ENCODE measurements at places on chromosomes 7 and 10.

DNA sequence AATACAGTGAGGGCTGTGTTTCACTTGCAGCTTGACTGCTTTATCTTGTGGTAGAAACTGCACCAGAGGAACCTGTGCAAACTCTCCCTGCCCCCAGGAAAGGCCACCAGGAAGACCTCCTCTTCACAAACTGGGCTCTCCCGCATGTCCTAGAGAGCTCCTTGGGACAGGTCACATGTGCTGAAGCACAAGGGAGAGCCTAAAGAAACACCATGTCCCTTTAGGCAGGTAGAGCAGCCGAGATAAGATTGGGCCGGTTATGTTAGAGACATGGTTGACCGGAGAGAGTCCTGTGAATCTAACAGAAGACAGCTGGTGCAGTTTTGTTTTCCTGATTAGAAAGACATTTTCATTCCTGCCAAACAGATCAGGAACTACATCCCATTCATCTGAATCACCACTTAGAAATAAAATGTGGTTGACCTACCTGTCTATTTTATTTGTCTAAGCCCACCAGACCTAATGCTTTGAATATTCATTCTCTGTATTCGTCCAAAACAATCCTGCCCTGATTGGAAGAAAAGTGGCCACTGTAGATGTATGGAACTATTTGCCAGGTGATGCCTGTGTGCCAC, 224.1 kb downstream of the GLI3 start:
- no peak for DNase-seq

- no peak for DNase-seq
These were observed 33.0 kb downstream of the FAM53B start for GRCh38 chr10:124711145-124711544.

DNA sequence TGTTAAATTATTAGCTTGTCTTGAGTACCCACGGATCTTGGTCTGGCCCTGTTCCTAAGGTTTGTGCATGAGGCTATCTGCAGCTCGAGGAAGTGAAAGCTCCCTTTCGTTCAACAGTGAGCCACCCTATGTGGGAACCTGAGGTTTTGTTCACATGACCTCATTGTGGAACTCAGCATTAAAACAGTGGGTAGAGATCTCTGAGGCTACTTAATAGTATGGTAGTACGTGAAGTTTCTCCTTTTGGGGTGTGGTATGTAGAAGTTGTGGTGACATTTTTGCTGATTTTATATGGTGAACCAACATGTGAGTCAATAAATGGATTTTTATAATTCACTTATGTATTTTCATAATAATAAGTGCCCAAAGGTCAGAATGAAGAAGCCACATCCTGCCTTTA, 252.7 kb upstream of the FERD3L start:
- no peak for DNase-seq

GRCh38 chr7:94620703-94621118, 35.2 kb downstream of the SGCE start:
- DNase-seq = peak; percentile 70

GRCh38 chr10:8095959-8096358, 41.5 kb downstream of the GATA3 start:
- no peak for DNase-seq

DNA sequence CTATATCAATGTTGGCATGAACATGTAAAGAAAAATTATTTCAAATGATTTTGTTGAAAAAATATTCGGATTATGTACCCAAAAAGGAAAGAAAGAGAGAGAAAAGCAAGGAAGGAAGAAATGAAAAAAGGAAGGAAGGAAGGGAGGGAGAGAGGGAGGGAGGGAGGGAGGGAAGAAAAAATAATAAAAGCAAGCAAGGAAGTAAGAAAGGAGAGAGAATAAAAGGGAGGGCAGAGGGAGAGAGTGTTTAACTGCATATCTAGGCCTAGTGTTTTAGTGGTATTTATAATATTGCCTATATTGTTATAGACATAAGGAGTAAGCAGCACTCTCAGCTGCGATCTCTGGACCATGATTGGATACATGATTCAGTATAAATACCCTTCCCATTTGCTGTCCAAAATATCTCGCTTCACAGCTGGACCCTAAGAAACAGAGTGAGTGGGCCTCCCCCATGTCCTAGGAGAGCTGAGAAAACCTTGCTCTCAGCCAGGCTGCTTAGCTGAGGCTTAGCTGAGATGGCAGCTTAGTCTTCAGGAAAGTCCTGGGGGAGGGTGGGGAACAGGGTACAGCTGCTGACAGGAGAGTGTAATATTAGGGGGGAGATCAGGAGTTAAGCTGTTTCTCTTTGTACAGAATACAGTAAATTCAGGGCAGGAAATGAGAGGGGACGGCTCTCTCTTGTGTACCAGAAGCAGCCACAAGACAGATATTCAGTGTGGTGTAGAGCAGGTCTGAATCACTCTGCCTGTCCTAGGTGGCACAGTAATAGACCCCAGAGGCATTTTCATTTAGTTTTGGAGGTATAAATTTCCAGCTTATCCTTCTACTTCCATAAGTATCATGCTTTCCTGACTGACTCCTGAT, 66.8 kb upstream of the TARP start:
- DNase-seq = no peak

- no peak for DNase-seq
These were observed 63.0 kb downstream of the ZNF22 start for GRCh38 chr10:45063591-45064231.

DNA sequence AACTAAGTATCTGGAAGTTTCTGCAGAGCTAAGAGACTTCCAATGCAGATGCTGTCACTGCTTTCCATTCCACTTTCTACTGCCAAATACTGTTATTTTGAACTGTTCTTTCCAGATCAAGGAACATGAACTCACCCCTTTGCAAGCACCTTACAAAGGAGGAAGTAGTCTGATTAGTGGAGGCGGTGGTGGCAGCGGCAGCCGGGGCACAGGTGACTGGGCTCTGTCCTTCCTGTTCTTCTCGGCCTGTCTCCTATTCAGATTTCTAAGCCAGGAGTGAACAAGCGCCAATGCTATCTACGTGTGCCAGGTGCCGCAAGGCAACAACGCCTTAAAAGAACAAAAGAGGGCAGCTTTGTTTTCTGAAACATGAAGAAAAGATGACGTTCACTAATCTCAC, 44.9 kb downstream of the BEND7 start:
- no peak for DNase-seq

GRCh38 chr7:45972629-45973312, 51.7 kb upstream of the IGFBP3 start:
- no peak for DNase-seq

DNA sequence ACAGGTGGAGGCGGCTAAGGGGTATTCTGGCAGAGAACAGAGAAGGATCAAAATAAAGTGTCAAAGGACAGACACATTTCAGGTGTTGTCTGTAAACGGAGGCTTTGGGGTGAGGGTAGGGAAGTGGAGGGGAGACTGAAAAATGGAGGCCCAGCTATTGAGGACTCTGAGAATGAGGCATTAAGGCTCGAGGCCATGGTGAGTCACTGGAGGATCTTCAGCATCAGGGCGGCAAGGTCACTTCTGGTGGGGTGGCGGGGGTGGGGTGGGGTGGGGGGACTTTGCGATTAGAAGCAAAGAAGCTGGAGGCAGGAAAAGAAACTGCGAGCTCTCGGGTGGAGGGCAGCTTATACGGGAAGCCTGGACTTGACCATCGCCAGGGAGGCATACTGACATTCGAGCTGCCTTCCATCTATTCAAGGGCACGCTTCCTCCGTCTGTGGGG, 58.4 kb upstream of the PCGF5 start:
- DNase-seq = no peak

GRCh38 chr7:158495786-158496185, 91.8 kb downstream of the PTPRN2 start:
- DNase-seq = no peak

- no peak for DNase-seq
These were observed 399.0 kb downstream of the GRID1 start for GRCh38 chr10:85967594-85967993.

DNA sequence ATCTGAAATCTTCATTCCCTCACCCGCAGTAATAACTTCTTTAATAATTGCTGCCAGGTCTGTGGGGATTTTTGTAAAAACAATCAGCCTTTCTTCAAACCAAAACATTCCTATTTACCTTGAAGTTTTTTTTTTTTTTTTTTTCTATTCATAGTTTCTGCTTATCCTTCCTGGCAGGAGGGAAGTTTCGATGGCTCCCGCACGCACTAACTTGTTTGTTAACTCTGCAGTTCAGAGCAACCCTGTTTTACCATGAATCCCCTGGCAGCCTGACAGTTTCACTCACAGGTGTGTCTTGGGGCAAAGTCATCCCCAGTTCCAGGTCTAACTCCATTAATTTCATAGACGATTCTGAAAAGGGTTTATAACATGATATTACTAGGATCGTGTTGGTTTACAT, 149.3 kb downstream of the KLF6 start:
- DNase-seq = no peak

GRCh38 chr7:19268737-19269136, 123.5 kb upstream of the FERD3L start:
- no peak for DNase-seq

- DNase-seq = no peak
These were observed 103.0 kb downstream of the TCF7L2 start for GRCh38 chr10:113053091-113053490.

- peak; percentile 31 for DNase-seq
These were observed 24.7 kb downstream of the NOD1 start for GRCh38 chr7:30453921-30454320.

DNA sequence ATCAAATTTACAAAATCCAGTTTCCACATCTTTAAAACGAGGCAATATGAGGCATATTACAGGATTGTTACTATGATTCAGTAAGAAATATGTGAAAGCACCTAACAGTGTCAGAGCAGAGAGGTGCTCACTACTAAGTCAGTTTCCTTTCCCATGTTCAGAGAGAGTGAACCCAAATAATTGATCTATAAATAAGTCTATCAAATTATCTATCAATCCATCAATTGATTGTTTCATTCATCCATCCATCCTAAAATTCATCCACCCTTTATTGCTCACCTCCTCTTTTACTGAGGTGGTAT, 340.8 kb downstream of the SUGCT start:
- no peak for DNase-seq

- no peak for DNase-seq
These were observed 336.8 kb downstream of the PLXNA4 start for GRCh38 chr7:132239422-132239994.

- DNase-seq = no peak
These were observed 5.8 kb downstream of the ZNF365 start for GRCh38 chr10:62380016-62380415.

GRCh38 chr10:17981766-17982380, 30.2 kb downstream of the SLC39A12 start:
- no peak for DNase-seq

GRCh38 chr7:112266141-112266540, 59.6 kb downstream of the ZNF277 start:
- DNase-seq = no peak

DNA sequence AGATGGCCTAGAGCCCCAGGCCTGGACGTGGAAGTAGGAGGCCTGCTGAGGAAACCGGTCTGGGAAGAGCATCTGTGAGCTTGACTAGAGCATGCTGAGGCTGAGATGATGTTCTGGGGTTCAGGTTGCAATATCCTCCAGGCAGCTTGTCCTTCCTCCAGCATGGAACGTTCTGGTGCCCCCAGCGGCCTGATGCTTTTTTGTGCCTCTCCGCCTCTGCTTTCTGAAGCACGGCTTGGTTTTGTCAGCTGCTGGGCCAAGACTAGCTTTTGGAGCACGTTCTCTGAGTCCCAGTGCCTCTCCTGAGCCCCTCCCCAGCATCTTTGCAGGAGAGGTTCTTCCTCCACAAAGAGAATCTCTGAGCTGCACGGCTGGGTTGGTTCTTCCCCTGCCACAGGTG, 682.0 kb upstream of the FOXK1 start:
- DNase-seq = no peak

DNA sequence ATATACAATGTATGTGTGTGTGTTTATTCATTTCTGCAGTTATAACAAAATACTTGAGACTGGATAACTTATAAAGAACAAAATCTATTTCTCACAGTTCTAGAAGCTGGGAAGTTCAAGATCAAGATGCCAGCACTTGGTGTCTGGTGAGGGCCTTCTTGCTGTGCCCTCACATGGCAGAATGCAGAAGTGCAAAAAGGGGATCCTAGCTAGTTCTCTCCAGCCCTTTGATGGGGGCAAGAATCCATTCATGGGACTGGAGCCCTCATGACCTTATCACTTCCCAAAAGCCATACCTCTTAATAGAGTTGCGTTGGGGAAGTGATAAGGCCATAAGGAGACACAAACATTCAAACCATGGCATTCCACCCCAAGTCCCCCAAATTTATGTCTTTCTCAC, 8.4 kb downstream of the GRB10 start:
- DNase-seq = no peak

DNA sequence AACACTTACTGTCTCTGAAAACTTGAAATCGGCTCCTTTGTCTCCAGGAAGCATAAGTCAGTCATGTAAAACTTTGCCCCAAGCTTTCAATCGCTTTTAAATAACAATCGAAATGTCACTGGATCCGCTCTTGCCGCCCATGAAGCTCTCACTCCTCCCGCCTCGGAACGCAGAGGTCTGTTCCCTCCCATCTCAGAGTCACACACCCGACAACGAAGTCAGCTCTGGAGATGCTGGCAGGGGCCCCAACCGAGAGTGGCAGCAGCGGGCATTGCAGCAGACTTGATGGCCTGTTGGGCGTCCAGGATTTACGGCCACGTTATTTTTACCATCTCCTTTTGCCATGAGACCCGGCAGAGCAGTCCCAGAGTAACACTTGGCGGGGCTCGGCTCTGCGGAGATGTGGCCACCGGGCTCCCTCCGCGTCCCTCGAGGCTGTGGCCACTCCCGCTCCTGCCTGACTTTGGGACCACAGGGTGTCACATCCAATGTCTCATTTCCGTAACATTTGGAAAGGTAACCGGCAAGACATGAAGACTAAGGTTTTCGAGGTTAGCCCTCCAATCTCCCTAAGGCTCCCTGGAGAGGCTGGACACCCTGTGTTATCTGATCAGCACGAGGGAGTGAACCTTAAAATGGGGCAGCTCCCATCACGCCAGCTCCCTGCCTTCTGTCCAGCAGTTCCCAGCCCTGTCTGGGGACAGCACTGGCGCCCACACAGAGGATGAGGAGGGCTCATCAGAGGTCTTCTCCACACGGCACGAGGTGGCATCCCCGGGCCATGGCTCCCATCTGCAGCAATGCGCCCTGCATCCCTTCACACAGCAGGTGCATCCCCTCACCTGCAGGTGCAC, 62.8 kb upstream of the ADGRA1 start:
- DNase-seq = no peak

- DNase-seq = no peak
These were observed 448 bp upstream of the NET1 start for GRCh38 chr10:5411941-5412276.

GRCh38 chr10:31322647-31323046, 3.6 kb downstream of the ZEB1 start:
- no peak for DNase-seq
